Suprapubic skin (tissue), 4 donors: ENCODE measurements at places on chromosomes 3 and 15. TPM values are rescaled to one million over a fixed set of nuclear protein-coding genes. Genes with fewer than 3 reads are reported as not detected.
A peak's percentile ranks its signal among the peaks of the same experiment; 100 is the strongest.

DNA sequence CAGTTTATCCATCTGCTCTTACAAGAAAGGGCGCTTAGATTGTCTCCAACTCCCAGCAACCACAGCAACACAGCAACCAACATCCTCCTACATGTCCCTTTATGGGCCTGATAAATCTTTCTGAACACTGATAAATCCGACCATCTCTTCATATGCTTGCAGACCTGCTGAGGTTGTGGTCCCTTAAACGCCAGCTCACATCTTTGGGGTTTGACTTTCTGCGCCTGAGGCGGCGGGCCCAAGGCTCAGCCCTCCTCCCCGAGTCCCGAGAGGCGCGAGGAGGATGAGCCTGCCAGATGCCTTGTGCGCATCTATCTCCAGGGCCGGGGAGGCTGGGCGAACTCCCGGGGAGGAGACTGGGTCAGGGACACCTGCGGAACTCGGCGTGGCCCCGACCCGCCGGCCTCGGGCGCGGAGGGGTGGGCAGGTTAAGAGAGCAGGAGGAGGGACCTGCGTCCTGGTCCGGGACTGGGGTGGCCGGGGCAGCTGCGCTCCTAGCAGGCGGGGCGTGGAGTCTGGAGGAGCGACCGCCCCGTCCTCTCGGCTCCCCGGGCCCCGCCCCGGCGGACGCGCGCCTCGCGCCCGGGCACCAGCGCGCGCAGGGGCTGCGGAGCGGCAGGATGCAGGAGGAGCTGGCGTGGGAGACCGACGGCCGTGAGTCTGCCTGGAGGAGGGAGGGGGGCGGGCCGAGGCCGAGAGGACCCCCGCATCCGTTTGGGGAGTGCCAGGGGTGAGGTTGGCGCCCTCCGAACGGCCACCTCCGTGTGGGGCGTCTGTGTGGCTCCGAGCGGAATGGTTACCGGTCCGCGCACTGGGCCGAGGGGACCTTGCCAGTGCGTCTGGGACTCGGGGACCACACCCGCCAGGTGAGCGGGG, at the start of gene ANKDD1A:
ANKDD1A (plus strand) TSS at position 592 of the 876 bp plus-strand sequence; CDS start at position 621, 29 bp downstream.
- peak; percentile 83 for DNase-seq

GRCh38 chr3:152491922-152492321, 223.2 kb downstream of the MBNL1 start:
- DNase-seq: no peak

- DNase-seq: no peak
These were observed 278.6 kb downstream of the ZNF621 start for GRCh38 chr3:40803311-40803710.

GRCh38 chr15:81536356-81536755, 162.3 kb upstream of the TMC3 start:
- no peak for DNase-seq

- DNase-seq: no peak
These were observed 64.4 kb upstream of the IGF1R start for GRCh38 chr15:98583771-98584430.

Gene CD86
- total RNA-seq: 12.2 TPM

Gene CCR2
- 1.2 TPM for total RNA-seq

Gene RYR3
- total RNA-seq: 0.76 TPM

Gene PIF1
- total RNA-seq: 1.3 TPM

DNA sequence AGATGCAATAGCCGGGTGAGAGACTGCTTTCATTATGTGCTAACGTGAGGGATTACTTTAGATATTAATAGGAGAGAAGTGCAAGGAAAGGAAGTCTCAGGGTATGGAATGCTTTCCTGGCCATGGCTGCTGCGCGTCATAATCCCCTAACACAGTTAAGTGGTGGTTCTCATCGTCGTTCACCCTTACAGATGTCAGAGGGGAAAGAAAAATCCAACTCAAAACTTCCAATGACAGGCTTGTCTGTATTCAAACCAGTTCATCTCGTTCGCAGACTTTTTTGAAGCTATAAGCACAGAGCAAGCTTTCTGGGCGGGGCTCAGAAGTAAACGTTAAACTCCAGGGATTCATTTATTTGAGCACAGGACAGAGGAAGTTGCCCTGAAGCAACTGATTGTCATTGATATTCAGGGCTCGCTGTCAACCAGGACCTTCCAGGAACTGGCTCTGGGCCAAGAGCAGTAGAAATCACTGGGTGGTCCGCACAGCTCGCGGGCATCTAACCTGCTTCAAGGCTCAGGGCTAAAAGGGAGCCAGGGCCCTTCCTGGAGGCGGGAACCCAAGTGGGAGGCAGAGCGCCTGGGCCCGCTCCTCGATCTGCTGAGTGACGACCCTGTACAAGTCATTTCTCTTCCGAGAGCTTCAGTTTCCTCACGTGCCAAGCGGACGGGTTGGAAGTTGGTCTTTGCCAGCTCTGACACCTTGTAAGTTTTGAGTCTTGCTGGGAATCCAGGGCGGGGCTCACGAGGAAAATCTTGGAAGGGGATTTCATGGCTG, 1.1 kb upstream of the LPP start:
- DNase-seq: peak; percentile 85

- DNase-seq: no peak
These were observed 37.5 kb downstream of the EHD4 start for GRCh38 chr15:41934843-41935242.

GRCh38 chr15:54277834-54278233, 299.6 kb downstream of the UNC13C start:
- no peak for DNase-seq

GRCh38 chr3:14721126-14721864, 46.4 kb downstream of the C3orf20 start:
- DNase-seq: no peak

DNA sequence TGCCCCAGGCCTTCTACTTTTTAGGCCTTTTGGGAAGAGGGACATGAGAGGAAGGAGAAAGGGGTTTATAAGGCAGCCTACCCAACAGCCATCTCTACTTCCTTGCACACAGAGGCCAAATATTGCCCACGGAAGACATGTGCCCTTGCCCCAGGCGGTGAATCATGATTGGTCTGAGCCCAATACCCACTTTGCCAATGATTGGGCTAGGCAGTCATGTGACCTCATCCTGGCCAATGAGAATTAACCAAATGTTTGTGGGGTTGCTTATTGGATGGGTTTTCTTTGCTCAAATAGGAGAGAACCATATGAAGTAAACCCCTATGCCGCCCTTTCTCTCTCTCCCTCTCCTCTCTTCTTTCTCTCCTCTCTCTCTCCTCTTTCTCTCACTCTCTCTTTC, 42.2 kb upstream of the ATP1B3 start:
- no peak for DNase-seq
